CD4-positive, alpha-beta T cell treated with Interleukin-10 for 1 hour (primary cell): ENCODE measurements at places on chromosomes 1 and 21.

DNA sequence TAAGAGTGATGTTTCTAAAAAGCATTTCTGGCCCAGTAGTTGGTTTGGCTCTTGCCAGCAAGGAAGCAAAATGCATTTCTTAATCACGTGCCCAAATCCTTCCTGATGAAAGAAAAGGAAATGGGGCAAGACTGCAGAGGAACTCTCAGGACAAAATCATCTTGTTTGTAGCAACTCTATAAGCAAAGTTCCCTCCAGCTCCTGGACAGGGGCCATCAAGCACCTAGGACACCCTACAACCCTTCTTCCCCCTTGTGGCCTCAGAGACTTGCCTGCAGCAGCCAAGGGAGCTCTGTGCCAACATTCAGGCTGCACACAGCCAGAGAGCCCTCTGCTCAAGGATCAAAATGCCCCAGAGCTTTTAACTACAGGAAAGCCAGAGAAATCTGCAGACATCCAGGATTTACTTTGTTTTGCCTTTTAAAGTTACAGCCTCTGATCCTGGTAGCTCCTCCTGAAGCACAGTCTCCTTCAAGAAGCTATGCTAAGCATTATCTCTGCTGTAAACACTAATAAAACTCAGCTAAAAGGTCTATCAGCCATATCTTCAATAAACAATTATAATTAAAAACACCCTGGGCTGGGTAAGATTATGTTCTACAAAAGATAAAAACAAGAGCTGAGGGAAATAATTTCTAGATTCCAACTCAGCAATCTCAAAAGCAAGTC, 105.0 kb downstream of the KIAA0319L start:
- no peak for DNase-seq

- no peak for DNase-seq
Observed at GRCh38 chr1:182315167-182315556, 76.4 kb downstream of the GLUL start.

DNA sequence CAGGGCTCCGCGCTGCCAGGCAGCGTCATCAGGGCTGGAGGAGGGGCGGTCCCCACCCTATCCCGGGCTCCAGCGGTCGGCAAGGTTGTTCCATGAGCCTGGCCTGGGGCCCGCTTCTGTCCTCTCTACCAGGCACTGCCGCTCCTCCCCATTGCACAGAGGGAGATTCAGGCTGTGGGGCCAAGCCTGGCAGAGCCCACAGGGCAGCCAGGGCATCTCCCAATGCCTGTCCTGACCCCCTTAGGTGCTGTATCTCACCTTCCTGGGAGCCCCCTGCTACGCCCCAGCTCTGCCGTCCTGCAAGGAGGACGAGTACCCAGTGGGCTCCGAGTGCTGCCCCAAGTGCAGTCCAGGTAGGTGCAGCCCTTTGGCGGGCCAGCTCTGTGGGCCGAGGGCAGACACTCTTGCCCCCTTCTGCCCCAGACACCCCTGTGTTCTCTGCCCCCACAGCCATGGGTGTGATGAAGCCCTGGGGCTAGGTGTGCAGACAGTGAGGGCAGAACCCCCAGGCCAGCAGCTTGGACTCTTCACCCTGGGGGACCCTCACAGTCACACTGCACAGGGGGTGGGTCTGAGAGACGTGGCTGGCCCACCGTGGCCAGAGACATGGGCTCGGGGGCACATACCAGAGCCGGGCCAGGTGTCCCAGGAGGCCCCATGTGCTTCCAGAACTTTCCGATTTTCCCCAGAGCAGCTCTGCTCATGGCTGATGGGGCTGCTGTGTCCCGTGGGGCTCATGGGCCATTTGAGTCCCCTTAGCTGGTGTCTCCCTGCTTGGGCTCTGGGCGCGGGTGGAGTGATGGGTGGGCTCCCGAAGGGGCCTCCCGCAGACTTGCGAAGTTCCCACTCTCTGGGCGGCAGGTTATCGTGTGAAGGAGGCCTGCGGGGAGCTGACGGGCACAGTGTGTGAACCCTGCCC, 1.6 kb downstream of the TNFRSF14 start:
- no peak for DNase-seq

DNA sequence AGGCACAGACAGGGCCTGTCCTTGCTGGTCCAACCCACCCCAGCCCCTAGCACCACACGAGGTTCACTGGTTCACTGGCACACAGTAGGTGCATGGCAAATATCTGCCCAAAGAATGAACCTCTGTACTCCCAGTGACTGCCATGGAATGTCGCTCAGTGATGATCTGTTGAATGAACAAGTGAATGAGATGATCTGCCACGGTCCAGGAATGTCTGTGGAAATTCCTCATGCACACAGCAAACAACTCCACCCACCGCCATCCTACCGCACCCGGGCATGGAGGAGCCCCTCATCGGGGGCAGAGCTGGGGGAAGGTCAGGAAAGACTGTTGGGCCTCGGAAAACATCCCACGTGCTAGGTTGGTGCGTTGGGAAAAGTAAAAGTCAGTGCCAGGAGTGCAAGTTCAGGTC, 1.7 kb downstream of the HSPG2 start:
- no peak for DNase-seq

DNA sequence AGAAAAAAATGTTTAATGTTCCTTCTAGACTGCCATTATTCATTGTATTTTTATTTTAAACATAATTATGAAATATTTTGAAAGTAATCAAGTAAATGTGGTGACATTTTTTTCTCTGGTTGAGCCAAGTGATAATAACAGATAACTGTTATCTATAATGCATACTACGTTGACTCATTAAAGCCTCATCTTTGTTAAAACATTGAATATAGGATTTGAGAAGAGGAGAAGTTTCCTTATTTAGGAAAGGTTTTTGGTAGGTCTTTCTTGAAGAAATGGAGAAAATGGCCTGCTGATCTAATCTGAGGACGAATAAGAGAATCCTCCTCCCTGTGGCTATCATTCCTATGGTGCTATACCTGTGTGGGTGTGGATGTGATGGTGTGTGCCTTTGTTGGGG, 89.0 kb downstream of the NFIA start:
- DNase-seq = no peak

- no peak for DNase-seq
Observed at GRCh38 chr1:181169281-181169865, 80.9 kb downstream of the IER5 start.

DNA sequence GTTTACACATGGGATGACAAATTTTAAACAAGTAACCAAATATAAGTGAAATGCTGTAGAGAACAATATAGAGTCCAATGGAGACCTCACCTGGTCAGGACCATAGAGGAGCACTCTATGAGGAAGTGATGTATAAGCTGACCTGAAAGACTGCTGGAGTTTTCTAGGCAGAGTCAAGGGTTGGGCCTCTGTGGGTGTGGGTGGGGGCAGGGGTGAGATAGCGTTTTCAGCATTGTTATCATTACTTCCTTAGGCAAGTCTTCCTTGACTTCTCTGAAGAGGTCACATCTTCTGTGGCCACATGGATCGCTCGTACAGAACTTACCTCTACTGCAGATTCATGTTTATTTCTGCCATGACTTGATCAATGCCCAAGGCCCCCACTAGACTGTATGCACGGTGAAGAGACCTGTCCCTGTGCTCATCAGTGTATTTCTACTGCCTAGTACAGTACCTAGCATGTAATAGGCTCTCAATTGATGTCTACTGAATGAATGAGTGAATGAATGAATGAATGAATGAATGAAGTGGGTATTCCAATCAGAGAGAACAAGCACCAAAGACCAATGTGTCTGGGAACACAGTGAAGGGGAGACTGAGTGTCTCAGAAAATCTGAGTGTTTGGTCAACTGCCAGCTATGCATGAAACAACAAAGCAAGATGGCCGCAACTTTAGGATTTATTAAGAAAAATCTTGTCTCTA, 116.5 kb downstream of the RNF220 start:
- DNase-seq = no peak

GRCh38 chr1:192512426-192513162, 63.0 kb upstream of the RGS1 start:
- no peak for DNase-seq

- DNase-seq = no peak
Observed at GRCh38 chr1:68808351-68808750, 311.5 kb upstream of the DEPDC1 start.

- no peak for DNase-seq
Observed at GRCh38 chr1:219573960-219574359, 38.9 kb downstream of the ZC3H11B start.

GRCh38 chr1:9651565-9652378, at the start of gene PIK3CD:
PIK3CD (plus strand) TSS chr1:9651731; CDS start chr1:9710456, 58,725 bp downstream.
- peak; percentile 36 for DNase-seq

DNA sequence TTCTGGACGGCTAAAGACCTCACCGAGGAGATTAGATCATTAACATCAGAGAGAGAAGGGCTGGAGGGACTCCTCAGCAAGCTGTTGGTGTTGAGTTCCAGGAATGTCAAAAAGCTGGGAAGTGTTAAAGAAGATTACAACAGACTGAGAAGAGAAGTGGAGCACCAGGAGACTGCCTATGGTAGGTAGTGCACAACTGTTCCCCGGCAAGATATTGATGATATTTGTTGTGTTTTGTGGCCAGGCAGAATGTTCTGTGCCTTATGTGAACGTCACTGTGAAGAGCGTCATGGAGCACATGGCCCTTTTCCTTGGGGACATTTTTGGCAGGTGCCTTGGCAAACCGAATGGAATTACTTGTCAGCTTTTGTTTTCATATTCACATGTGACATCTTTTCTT, 191.7 kb downstream of the DISC1 start:
- DNase-seq = no peak

GRCh38 chr1:222953585-222953984, 138.7 kb downstream of the DISP1 start:
- DNase-seq = no peak

DNA sequence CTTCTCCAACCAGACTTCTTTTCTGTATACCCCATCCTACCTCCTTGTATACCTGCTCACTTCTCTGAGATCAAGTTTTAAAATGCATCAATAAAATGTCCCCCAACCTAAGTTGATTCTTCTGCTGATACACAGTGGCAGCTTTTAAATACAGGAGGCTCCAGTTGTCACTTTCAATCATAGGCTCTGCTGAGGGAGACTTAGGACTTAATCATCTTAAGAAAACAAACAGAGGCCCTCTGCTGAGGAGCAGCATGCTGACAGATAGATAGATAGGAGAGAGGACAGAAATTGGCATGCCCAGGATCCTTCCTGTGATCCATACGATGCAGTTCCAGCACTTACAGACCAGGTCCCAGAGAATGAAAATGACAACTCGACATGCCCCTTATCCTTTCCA, 311.0 kb upstream of the PROX1 start:
- no peak for DNase-seq

DNA sequence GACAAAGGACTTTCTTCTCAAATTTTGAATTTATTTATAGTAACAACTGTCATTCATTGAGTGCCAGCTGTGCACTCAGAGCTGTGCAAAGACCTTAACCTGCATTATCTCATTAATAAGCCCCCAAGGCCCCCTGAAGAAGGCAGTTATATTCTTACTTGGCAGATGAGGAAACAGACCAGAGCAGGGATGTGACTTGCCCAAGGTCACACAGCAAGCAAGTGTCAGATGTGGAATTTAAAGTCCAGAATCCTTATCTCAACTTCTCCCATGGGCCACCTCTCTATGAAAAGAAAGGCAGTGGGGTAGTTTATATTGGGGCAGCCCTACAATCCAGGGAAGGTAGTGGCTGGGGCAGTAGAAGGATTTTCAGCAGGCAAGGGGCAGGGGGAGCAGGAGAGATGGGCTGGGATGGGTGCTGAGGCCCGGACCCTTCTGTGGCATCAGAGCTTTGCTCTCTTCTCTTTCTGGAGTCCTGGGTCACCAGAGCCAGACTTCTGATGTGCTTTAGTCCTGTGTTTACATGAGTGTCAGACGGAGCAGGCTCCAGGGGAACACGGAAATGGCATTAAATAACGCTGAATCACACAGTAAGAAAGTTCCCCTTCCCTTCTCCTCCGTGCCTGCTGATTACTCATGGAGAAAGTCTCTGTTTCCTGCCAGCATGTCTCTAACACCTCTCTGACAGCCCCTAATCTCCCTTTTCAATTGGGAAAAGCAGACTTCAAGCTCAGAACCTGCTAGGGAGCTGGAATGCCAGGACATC, 39.5 kb downstream of the EPHB2 start:
- DNase-seq = no peak

DNA sequence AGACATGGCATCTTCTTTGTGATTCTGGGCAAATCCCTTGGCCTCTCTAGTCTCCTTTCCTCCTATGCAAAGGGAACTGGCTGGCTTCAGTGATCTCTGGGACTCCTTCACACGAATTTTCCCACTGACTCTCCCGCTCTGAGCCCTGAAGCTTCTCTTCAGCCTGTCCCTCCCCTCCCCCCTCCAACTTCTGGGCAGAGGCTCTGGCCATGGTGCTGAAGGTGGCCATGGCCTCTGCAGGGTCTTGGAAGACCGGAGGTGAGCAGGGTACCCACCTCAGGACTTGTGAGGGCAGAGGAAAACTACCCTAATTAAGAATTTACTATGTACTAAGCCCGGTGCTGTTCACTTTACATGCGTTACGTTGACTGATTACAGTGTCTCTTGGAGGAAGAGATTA, 29.4 kb upstream of the POU3F1 start:
- no peak for DNase-seq

- DNase-seq = no peak
Observed at GRCh38 chr1:54808443-54809207, 7.5 kb upstream of the TTC22 start.

DNA sequence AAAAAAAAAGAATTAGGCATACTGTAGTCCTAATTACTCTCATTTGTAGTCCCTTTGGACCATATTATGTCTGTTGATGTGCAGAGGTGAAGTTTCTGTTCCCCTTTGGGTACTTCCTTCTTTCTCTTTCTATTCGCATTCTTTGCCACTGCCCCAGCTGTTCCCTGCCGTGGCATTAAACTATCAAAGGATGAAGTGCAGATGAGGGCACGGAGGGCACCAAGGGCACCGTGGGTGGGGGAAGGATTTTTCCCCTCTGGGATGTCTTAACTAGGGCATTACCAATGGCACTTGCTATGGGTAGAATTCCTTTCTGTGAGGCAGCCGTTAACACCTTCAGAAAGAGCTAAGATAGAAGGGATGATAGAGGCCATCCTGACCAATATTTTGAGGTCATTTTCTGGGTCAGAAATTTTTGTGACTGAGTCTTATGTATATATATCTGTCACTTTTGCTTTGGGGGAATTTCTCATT, 4.9 kb upstream of the MAPKAPK2 start:
- DNase-seq = no peak

- DNase-seq = peak; percentile 53
Observed at GRCh38 chr1:11693024-11693590, 1.6 kb downstream of the DRAXIN start.
